Stimulated activated CD4-positive, alpha-beta T cell treated with anti-CD3 and anti-CD28 coated beads, TNF-alpha, amount 100 ng/mL, for 24 hours (primary cell): ENCODE measurements at places on chromosomes 11 and 22.

- no peak for DNase-seq
Observed at GRCh38 chr22:19176175-19176643, 2.3 kb downstream of the SLC25A1 start.

- DNase-seq: no peak
Observed at GRCh38 chr22:35631597-35631996, 14.5 kb upstream of the MB start.

- DNase-seq: no peak
Observed at GRCh38 chr22:45600790-45601730, 70.6 kb upstream of the ATXN10 start.

DNA sequence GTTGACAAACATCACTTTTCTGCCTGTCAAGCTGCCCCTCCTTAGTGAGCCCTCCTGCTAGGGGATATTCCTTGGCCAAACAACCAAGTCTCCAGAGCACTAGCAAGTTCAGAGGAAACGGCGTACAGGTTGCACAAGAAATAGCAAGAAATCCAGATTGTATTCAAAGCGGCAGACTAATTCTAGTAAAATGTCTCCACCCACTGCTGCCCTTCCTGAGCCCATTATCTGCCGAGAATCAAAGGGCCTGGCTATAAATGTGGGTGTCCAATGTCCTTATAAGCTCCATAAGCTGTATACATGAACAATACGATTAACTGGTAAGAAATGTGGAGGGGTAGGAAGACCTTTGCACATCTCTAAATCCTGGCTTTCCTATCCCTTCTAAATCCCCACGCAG, 44.0 kb upstream of the AKIP1 start:
- no peak for DNase-seq

DNA sequence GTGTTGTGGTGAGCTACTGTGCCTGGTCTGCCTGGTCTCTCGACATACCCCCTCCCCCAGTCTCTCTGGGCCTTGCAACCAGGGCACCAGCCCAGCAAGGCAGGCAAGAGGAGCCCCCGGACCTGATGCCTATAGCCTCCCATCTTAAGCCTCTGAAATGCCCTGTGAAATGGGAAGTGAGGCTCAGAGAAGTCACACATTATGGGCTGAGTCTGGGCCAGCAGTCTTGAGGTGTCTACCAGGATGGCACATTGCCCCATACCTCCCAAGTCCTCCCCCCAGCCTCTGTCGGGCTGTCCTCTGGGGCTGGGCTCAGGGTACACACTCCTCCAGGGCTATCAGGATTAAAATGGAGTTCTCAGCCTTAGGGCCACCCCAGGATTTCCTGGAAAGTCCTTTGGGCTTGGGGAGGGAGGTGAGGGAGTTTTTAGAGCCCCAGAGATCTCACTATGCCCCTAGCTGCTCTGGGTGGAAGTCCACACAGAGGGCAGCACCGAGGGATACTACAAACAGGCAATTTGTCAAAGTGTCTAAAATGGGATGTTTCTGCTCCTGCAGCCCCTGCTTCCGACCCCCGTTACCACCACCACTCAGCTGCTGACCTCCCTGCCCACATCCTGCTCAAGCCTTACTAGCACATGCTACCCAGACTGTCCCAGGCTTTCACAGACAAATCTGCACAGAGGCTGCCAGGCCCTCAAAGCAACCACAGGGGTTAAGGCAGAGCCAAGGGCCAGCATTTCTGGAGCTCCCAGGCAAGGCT, 3.1 kb upstream of the SH3BP1 start:
- DNase-seq: no peak
